Stimulated activated CD4-positive, alpha-beta T cell treated with anti-CD3 and anti-CD28 coated beads, Interleukin-1b, Interleukin-23, amount 100 ng/mL, for 24 hours (primary cell): ENCODE measurements at places on chromosomes 5 and 9.

GRCh38 chr5:66708368-66708767, 112.2 kb downstream of the MAST4 start:
- no peak for DNase-seq

GRCh38 chr5:83787631-83788030, 67.0 kb upstream of the HAPLN1 start:
- no peak for DNase-seq

- DNase-seq, result no peak
Measured at GRCh38 chr9:137429546-137429890, 6.3 kb downstream of the NOXA1 start.

GRCh38 chr5:17024686-17025180, 88.6 kb upstream of the MYO10 start:
- DNase-seq, result no peak

DNA sequence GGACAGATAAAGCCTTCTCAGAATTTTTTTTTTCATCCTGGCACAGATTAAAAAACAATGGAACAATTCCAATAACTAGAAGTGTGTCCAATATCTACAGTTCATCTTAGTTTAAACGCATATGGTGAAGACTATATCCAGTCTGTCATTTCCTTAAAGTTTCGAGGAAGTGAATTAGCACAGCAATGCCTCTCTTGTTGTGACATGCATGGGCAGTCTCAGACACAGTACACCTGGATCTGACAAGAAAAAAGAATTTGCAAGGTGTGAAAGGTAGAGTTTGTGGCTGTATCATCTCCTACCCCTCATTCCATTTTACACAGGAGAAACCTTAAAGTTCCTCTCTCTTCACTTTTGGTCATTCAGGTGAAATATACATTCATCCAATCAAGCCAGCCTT, 100.6 kb upstream of the ADAMTS19 start:
- no peak for DNase-seq

DNA sequence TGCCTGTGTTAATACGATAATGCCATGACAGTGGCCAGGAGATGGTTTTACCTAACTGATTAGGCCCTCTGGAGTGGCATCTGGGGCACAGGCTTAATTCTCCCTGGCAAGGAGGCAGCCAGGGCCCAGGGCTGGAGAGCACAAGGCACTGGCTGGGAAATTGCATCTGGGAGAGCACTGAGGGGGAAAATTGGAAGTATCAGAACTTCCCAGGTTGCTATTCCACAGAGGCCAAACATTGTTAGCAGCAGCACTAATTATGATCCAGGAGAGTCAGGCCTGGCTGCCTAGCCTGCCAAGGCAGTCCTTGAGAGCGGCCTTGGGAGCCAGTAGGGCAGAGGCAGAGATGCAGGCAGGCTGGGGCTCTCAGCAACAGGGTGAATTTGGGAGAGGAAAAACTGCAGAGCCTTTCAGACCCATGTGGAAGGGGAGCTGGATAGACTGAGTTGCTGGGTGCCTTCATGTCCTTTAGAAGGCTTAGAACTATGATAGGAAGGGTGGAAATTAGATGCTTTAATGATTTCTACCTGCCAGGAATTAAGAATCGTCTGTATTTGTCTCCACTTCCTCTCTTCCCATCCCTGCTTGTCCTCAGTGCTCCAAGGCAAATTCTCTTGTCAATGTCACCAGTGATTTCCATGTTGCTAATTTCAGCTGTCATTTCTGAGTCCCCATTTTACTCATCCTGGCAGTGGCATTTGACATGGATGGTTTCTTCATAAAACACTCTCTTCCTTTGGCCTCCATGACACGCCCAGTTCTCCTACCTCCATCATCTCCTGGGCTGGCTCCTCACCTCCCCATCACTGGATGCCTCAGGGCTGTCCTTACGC, 56.1 kb upstream of the HSPA9 start:
- no peak for DNase-seq

DNA sequence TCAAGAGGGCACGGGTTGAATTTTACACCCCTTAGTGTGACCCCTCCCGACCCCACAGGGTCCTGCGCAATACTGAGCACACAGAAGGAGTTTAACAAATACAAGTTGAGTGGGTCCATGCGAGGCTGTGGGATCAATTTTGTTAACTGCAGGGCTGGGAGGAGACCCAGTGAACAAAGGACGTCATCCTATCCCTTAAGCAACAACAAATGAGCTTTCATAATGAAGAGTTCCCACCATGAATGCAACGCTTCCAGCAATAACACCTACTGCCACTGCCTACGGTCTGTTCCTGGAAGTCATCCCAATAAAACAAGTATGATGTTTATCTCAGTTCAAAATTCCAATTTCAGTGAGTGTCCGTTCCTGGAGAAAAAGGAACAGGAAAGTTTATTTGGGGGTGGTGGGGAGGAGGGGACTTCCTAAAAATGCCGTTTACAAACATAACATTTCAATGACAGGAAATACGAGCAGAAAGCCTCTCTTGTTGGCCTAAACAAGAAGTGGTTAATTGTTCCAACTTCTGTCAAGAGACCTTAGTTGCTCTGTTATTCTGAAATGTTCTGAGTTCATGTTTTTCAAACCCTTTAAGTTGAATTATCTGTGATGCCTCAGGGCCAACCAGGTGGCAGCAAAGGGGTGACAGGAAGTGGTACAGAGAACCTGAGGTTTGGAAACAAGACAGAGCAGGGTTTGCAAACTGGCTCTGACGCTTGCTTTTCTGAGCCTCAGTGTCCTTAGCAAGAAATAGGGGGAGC, 65.8 kb upstream of the PLPP6 start:
- DNase-seq, result peak; percentile 11

- no peak for DNase-seq
Measured at GRCh38 chr5:120463991-120464626, at the start of gene PRR16. TSS of gene PRR16 (plus strand) at chr5:120464300.

- DNase-seq, result no peak
Measured at GRCh38 chr5:132470596-132470995, 20.0 kb downstream of the IRF1 start.

- DNase-seq, result no peak
Measured at GRCh38 chr5:74639807-74640449, 600 bp downstream of the ENC1 start.

DNA sequence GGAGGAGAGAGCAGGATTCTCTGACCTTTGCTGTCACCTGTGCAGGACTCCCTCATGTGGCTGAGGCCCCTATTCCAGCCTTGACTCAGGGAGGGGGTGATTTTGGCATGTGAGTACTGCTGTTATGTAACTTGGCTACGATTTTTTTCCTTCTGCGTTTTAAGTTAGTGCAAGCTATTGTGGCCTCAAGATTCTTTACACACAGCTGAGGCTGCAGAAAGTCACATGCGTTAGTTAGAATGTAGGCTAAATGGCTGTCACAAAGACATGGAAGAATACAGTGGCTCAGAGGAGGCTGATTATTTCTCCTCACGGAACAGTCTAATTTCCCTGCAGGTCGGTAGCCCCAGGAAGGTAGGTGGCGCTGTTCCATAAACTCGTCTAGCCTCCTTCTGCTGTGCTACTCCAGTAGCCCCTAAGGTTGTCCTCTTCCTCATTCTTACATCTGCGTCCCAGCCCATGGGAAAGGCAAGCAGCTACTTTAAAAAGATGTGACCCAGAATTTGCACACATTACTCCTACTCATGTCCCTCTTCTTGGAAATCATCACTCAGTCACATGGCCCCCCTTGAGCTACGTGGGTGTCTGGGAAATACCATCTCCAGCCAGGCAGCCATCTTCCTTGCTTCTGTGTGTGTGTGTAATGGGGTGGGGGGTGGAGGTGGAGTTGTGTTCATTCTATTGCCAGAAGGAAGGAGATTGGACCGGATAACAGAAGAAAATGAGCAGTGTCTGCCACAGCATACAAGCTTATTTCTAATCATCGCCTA, 486.6 kb downstream of the CCDC171 start:
- DNase-seq, result no peak

DNA sequence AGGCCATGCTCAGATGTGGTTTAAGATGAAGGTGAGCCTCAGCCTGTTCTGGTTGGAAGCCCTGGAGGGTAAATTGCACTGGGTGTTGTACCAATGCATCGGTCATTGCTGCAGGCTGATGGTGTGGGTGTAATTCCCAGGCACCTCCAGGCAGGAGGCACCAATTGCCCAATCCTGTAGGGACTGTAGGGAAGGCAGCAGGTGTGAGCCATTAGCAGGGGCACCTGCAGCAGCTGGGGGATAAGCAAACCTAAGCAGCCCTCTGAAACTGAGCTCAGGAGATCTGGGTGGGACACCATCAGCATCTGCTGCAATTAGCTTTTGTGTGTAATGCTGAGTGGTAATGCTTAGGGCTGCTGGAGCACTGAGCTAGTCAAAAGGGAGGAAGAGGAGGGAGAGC, 190.1 kb upstream of the TBC1D2 start:
- no peak for DNase-seq

DNA sequence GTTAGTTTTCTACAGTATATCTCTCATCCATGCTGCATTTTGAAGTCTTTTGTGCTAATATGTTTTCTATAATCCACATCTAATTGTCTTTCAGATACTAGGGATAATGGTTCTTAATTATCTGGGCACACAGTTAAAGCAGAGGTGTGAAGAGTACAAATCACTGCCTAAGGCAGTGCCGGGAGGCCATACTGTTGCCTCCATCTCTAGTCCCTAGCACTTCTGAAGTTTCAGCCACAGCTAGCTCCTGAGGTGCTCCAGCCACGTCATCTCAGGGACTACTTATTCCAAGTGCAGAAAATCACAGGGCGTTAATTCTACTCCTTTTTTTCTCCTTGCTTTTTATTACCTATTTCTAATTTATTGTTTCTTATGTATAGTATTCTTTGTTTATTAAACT, 760.0 kb upstream of the FAM174A start:
- no peak for DNase-seq

DNA sequence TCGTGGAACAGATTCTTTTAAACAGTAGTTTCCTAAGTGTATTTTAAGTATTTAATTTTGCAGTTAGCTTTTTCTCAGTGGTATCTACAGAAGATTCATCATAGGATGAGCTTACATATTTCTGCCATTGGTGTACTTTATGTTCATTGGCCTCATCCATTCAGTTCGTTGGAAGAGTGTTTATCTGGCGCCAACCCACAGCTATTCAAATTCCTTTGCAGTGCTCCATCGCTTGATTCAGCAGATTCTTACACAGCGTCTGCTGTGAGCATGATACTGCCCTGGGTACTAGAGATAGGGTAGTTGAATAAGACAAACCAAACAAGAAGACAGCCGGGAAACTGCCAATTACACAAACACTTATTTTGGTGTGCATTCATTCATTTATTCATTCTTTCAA, 55.1 kb downstream of the NUP214 start:
- no peak for DNase-seq

DNA sequence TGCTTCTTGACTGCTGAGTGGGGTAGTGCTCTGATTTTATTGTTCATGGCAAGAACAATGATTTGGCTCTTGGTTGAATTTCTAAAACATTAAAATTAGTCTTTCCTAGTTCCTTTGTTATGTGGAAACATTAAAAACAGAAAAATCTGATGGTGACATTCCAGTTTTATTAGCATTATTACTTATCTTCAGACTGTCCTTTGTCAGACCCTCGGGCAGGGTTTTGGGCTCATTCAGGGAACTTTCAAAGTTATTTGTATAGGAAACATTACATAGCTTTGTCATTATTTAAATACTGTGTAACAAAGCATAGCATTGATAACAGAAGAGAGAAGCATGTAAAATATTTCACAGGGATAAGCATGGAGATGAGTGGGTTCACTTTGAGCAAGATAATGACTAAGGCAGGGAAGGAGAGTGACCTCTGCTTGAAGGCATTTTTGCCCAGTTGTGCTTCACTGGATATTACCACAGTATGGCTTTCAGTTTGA, 119.9 kb downstream of the KDM4C start:
- DNase-seq, result no peak

GRCh38 chr5:174489920-174490597, 234.3 kb upstream of the MSX2 start:
- DNase-seq, result no peak

DNA sequence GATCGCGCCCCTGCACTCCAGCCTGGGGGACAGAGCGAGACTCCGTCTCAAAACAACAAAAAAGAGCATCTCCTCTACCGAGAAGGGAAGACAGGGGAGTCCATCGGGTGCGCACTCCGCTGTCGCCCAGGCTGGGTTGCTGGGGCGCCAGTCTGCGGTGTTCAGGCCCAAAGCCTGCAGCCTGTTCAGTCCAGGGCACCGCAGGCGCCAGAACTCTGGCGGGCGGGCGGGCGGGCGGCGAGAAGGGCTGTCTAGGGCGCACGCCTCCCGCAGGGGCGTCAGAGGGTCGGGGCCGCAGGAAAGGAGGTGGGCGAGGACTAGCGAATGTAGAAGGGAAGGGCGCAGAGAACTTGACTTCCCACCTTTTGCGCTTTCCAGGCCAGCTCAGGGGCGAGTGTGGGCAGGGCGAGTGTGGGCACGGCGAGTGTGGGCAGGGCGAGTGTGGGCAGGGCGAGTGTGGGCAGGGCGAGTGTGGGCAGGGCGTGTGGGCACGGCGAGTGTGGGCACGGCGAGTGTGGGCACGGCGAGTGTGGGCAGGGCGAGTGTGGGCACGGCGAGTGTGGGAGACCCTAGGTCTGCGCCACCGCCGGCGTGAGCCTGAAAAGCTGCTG, 10.5 kb downstream of the PROP1 start:
- DNase-seq, result no peak

GRCh38 chr9:22053178-22053577, 44.1 kb upstream of the CDKN2B start:
- DNase-seq, result no peak

DNA sequence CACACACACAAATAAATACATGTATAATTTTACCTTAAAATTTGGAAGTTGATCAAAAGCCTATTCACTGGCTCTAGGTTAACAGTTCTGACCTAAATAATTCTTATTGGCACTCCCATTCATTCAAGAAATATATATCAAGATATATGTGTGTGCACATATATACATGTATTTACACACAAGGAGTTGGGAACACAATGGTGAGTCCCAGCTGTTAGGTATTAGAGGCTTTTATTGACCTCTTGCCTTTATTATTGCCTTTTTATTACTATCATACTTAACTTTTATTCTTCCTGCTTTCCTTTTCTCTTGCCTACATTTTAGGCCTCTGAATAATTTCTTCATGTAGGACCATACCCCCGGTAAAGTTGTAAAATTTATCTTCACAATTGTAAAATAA, 25.0 kb downstream of the CCDC152 start:
- DNase-seq, result no peak

DNA sequence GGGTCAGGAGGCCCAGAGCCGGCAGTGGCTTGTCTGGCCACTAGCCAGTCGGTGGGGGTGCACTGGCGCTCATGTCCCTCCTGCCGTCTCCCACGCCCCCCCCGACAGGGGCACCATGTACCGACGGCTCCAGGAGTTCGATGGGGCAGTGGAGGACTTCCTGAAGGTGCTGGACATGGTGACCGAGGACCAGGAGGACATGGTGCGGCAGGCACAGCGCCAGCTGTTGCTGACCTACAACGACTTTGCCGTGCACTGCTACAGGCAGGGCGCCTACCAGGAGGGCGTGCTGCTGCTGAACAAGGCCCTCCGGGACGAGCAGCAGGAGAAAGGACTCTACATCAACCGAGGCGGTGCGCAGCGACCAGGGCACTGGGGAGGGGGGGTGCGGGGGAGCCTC, 8.1 kb downstream of the TTC16 start:
- no peak for DNase-seq

- DNase-seq, result no peak
Measured at GRCh38 chr5:132800545-132800944, 12.6 kb upstream of the SOWAHA start.
